ENCODE measurements at places on chromosomes 7 and 10.

GRCh38 chr7:156889089-156889488 is 3.9 kb downstream of the LMBR1 start:
- no peak for DNase-seq

GRCh38 chr7:70434376-70434775 is 697.6 kb upstream of the GALNT17 start:
- no peak for DNase-seq

- DNase-seq = no peak
These were observed 110.6 kb downstream of the BTRC start for GRCh38 chr10:101464599-101464998.

GRCh38 chr10:74118804-74119203 is 31.8 kb downstream of the AP3M1 start:
- DNase-seq = no peak

- DNase-seq = no peak
These were observed 119.5 kb downstream of the AOAH start for GRCh38 chr7:36604806-36605205.

- DNase-seq = no peak
These were observed 1172.9 kb upstream of the AUTS2 start for GRCh38 chr7:68425377-68425776.

- DNase-seq = no peak
These were observed 3.4 kb downstream of the STAMBPL1 start for GRCh38 chr10:88883448-88883809.

DNA sequence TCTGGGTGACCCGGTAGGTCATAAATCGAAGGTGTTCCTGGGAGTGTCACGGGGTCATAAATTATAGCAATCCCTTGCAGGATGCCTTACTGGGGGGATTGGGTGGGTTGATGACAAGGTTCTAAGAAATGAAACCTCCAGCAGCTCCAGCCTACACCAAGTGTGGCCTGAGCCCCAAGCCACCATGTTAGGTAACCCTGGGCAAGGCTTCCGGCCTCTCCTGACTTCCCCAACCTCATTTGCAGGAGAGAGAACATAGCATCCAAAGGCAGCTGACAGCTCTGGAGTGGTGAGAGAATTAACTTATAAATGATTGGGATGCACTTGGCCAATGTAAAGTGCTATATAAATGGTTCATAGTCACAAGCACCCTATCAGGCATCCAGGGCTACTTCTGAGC is 52.8 kb upstream of the TMEM273 start:
- no peak for DNase-seq

DNA sequence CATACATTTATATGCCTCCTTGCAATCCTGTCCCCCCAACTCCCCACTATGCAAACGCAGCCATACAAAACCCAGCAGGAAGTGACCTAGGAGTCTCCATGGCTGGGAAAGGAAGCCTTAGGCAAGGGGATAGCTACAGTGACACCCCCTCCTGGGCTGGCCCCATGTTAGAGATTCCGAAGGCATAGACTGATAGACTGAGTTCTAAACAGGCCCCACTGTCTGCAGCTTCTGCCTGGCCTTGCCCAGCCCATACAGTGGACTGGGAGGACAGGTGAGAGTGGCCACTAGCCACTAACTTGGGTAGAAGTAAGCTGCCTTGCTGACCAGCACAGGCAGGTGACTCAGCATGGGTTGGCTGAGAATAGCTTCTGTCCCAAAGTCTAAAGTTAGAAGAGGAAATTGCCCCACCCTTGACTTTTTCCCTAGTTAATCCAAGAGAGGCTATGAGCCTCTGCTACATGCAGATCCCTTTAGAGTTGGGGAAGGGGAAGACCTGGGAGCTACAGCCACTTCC is 106.3 kb downstream of the C10orf105 start:
- no peak for DNase-seq

DNA sequence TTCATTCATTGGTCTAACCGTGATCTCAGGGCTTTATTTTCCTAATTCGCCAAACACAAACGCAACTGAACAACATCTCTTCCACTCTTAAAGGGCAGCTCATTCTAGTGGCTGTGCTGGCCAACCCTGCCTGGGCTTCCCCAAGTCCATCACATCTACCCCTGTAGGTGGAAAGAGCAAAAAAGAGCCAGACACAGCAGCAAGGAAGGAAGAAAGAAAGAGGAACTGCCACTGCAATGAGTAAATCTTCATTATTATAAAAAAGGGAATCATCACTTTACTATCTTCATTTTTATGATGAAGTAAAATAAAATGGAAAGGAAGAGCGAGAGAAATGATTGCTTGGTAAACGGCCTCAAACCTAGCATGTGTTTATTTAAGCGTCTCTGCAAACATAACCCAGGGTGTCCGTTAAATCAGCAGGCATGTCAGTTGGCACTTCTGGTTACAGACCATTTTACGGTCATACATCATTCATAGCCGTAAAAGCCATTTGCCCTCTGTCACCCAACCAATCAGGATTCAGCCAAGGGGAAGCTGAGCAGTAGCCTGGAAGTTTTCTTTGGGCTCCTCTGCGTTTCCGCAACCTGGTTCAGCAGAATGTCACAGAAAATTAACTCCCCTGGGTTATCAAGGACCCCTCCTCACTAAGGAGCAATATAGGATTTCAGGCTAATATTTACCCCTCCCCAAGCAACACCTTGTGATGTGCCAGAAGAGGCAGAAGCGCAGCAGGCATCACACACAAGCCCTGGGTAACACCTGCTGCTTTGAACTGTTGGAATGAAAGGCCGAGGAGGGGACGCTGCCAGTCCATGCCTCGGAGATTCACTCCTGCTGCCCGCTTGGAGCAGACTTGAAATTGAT is 234.0 kb downstream of the SNX10 start:
- no peak for DNase-seq

DNA sequence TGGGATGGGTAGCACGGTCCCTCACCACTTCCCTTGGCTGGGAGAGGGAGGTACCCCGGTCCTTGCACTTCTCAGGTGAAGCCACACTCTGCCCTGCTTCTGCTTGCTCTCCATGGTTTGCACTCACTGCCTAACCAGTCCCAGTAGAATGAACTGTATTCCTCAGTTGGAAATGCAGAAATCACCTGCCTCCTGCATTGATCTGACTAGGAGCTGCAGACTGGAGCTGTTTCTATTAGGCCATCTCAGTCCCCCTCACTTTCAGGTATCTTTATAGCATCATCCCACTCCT is 264.9 kb downstream of the ZWINT start:
- DNase-seq = no peak

GRCh38 chr7:149330914-149331567 is 69.0 kb downstream of the ZNF783 start:
- DNase-seq = no peak

- no peak for DNase-seq
These were observed 16.2 kb downstream of the RPS24 start for GRCh38 chr10:78049851-78050250.

DNA sequence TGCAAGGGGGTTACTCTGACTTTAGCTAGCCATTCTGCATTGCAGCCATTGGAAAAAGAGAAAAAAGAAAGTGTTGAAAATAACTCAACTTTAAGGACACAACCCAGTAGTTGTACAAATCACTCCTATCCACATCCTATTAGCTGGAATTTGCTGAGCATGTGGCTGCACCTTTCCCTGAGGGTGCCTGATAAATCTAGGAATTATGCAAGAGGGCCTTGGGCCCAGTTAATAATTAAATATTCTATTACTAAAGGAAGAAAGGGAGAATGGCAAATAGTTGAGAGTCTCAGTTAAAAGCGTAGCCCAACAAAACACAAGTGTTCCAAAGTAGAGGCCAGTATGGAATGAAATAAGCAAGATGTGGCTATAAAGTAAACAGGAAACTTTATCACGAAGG is 200.9 kb upstream of the CNTNAP2 start:
- no peak for DNase-seq

DNA sequence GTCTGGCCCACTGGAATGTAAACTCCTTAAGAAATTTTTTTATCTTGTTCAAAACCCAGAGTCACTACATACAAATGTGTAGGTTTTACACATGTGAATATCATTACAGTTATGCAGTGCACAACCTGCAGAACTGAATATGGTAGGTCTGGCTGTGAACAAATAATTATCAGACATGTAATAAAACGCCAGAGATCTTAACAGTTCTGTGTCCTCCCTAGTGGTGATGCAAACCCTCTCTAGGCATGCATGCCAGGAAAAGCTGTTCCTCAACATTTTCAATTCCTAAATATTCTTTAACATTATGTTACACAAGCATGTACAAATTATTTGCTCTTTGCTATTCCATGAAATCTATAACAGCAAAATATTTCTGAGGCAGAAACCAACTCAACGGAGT is 124.6 kb downstream of the IMMP2L start:
- DNase-seq = no peak

DNA sequence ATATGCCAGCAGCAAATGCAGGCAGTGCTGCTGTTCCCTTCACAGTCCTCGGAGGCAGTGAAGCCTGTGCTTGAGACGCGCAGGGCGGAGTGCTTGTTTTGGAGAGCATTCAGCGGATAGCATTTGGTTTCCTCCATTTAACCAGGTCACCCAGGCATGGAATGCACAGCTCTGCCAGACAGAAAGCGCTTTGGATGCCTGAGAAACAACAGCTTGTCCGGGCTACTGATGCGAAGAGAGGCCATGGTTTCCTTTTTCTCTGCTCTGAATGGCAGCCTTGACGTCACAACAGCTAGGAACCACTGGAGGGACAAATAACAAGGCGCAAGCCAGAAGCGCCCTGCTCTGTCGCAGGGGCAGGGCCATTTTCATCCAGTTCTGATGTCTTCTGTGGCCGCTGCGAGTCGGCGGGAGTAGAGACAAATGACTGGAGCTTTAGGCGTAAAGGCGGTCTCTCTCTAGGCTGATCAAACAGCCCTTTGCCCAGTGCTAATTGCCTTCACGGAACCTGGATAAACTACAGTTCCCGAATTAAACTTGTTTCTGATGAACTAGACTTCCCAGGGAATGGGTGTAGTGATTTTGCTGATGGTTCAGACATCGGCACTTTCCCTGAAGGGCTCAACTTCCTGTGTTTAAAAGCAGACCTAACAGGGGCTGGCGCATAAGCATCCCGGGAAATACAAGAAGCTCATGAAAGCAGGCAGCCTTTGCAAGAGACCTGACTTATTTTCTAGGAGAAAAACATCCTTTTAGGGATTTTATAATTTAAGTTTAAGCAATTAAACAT is 187.6 kb upstream of the KLF14 start:
- no peak for DNase-seq

GRCh38 chr7:105345003-105345402 is 43.7 kb downstream of the SRPK2 start:
- DNase-seq = no peak

DNA sequence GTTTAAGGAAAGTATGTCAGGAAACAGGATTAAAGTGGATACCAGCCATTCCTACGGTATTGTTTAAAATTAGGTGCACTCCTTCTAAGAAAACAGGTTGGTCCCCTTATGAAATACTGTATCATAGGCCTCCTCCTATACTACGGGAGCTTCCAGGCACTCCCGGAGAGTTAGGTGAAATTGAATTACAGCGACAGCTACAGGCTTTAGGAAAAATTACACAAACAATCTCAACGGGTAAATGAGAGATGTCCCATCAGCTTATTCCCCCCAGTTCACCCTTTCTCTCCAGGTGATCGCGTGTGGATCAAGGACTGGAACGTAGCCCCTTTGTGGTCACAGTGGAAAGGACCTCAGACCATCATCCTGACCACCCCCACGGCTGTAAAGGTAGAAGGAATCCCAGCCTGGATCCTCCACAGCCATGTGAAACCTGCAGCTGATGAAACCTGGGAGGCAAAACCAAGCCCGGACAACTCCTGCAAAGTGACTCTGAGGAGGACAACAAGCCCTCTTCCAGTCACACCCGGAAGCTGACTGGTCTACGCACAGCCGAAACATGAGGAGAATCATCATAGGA is 25.1 kb upstream of the GHITM start:
- DNase-seq = no peak

DNA sequence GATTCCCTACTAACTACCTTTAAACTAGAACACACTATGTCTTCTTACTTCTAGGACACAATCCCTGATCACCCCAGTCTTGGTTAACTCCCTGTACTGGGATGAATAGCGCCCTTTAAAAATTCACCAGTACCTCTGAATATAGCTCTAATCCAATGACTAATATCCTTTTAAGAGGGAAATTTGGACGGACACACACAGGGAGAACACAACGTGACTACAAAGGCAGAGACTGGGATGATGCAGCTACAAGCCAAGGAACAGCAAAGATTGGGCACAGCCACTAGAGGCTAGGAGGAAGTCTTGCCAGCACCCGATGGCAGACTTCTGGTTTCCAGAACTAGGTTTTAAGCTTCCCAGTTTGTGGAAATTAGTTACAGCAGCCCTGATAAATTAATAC is 81.4 kb downstream of the MALSU1 start:
- no peak for DNase-seq

DNA sequence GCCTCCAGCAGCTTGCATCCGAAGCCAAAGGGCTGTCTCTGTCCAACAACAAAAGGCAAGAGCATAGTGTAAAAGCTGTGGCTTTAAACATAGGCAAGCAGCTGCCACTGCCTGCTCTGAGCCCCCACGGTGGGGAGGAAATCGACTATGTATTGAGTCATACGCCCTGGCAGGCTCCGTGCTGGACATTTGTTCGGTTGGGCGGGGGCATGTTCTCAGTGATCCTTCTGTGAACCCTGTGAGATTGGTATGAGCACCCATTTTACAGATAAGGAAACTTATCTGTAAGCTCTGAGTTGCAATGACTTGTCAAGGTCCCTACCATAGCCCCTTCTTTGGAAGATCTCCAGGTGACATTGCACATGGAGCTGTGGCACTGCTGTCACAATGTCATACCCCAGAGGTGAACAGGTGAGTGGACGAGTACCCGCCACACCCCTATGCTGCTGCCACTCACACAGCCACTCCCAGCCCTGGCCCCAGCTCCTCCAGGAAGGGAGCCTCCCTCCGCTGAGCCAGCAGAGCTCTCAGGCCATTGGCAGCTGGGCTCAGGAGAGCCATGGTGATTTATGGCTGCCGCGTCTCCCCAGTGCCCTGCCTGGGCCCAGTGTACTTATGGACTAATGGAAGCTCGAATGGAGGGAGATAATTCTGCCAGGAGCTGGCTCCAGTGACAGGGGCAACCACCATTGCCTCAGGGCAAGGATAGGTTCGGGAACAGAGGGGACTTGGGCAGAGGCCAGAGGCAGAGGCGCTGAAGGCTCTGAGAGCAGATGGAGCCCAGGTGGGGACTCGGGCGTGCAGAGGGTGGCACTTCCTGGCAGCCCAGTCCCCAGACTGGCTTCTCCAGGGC is 43.7 kb downstream of the UNC5B start:
- no peak for DNase-seq

DNA sequence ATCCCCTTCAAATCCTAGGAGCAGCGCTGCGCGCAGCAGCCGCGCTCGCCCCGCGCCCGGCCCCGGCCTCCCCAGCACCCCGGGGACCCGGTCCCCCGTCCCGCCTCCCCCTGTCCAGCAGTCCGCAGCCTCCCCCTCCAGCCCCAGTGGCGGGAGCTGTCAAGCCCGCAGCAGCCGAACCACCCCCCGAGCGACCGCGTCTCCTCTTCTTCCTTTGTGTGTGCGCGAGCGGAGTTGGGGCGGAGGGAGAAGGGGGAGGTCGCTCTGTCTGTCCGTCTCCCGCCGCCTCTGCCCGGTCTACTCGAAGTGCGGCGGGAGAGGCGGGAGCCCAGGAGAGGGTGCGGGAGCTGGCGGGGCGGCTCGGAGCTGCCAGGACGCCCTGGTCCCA is 375 bp upstream of the CHN2 start:
- peak; percentile 12 for DNase-seq
